ENCODE measurements at places on chromosomes 3 and 15.

DNA sequence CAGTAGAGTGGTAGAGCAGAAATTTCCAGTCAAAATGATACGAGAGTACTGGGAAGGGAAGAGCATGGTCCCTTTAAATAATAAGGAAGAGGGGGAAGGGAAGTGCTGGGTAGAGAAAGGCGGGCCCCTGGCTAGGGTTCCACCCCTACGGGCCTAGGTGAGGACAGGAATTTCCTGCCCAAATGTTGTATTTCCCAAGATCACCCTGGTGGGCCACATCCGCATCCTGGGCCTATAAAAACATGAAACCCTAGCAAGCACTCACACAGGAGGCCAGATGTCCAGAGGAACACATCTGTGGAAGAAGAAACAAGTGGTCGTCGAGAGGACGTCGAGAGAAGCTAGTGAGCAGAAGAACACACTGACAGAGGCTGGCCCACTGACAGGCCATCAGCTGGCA is 661.2 kb downstream of the SQOR start:
- no peak for DNase-seq

- no peak for DNase-seq
Observed at GRCh38 chr3:42440924-42441323, 30.5 kb upstream of the LYZL4 start.

DNA sequence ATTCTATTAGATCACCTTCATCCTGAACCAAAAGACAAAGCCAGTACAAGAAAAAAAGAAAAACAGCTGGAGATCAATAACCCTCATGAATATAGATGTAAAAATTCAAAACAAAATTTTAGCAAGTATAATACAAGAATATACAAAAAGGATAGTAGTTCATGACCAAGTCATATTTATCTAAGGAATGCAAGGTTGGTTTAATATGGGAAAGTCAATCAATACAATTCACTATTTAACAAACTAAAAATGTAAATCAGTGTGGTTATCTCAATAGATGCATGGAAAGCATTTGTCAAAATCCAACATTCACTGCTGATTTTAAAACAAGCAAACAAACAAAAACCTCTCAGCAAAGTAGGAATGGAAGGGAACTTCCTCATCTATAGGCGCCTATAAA is 11.0 kb upstream of the GPR27 start:
- no peak for DNase-seq

DNA sequence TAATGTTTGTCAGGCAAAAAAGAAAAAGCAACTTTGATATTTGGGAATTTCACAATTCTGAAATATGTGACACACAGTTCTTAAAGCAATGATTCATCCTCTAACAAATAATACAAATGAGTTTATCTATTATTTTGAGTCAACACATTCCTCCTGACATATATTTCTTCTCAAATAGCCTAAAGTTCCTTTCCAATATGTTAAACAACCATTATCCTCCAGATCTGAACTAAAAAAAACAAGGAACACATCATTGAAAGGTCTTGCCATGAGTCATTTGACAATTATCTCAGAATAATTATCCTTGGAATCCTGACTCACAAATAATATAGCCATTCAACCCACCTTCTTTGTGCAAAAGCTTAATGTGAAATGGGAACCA is 208.7 kb upstream of the CDIN1 start:
- DNase-seq: no peak

DNA sequence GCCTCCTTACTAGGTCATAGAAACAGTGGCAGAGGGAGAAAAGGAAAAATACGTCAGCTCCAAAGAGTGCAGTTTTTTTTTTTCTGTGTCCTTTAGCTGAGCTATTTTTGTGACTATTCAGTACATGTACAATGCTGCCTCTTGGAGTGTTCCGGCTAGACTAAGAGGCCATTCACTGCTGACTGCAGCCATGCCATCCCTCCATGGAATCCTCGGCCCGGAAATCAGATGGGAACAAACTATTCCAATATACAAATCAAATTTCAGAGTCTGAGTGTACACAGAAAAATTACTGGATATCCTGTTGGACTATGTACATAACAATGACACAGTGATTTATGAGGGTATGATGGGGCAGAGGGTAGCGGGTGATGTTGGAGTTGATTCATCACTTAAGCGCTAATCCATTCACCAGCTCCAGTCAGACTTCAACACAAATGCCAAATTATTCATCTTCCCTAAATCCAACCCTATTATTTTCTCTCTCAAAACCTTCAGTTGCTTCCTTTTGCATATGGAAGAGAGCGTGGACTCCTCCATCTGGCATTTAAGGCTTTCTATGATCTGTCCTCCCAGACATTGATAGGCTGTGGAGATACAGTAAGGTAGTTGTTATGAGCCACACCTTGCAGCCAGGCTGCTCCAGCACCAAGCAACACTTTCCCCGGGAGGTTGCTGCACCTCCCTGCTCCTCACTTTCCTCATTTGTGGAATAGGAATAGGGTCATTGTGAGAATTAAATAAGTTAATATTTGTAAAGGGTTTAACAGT is 109.1 kb downstream of the LPP start:
- peak; percentile 13 for DNase-seq

DNA sequence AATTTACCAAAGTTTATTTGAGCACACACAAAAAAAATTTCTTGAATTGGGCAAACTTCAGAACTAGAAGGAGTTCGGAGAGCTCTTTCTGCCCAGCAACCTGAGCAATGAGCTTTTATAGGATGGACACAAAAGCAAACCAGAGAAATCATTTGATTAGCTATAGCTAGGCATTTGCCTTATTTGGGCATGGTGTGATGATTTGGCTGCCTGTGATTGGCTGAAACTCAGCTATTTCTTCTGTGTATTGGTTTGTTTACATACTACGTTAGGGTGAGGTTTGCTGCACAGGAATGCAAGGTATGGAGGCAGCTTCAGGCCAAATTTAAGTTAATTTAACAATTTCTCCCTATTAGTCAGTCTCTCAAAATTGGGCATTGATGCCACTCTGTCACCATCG is 65.1 kb downstream of the NEK11 start:
- DNase-seq: no peak

GRCh38 chr3:52086976-52087663 is 30.7 kb upstream of the DUSP7 start:
- no peak for DNase-seq

- DNase-seq: no peak
Observed at GRCh38 chr3:157559401-157559800, 56.2 kb upstream of the VEPH1 start.

- DNase-seq: no peak
Observed at GRCh38 chr15:77582763-77583162, 49.9 kb downstream of the LINGO1 start.
